CD4-positive, alpha-beta T cell (primary cell): ENCODE measurements at places on chromosomes 2 and 18. TPM values are rescaled to one million over a fixed set of nuclear protein-coding genes. Genes with fewer than 3 reads are reported as not detected.

BOLL gene
- total RNA-seq, result not detected

CCDC102B gene
- 3.0 TPM for total RNA-seq

ACVR1C gene
- total RNA-seq, result 5.2 TPM

TRIM43 gene
- not detected for total RNA-seq

SPDYA gene
- total RNA-seq, result 12.7 TPM

MYO5B gene
- total RNA-seq, result not detected
